ENCODE measurements at places on chromosomes 13 and 19. TPM values are rescaled to one million over a fixed set of nuclear protein-coding genes. Genes with fewer than 3 reads are reported as not detected.
A peak's percentile ranks its signal among the peaks of the same experiment; 100 is the strongest.

DNA sequence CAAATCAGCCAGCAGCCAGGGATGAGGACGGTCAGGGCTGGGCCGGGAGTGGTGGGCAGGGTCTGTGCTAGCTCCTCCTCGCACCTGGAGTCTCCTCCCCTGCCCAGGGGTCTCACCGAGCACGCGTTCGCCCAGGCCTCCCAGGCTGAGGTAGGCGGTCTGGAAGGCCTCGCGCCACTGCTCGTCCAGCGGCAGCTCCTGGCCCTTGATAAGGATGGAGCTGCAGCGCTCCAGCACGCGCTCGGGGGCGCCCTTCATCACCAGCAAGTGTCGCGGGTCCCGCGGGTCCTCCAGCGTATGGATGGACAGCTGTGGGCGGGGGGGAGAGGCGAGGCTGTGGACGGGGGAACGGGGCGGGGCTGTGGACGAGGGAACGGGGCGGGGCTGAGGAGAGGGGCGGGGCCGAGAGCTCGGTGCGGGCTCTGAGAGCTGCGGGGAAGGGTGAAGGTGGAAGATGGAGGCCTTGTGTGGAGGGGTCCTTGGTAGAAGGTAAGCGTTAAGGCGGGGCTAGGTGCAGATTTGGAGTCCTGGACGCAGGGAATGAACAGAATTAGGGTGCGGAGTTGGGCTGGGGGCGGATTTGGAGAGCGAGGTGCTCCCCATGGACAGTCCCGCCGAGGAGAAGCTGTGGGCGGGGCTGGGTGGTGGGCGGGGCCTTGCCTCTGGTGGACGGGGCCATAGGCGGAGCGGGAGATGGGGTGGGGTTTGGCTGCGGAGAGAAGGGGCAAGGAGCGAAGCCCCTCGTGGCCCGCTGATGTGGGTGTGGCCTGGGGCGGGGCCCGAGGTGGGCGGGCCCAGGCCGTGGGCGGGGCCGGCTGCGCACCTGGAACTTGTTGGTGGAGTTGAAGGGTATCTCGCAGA, 5.7 kb downstream of the ATP4A start:
- DNase-seq, result peak; percentile 95

- no peak for DNase-seq
Measured at GRCh38 chr13:106528718-106529414, 6.6 kb downstream of the EFNB2 start.

- DNase-seq, result no peak
Measured at GRCh38 chr13:65470781-65471180, 1759.4 kb downstream of the PCDH9 start.

GRCh38 chr13:31204592-31204991, 4.8 kb downstream of the B3GLCT start:
- no peak for DNase-seq

DNA sequence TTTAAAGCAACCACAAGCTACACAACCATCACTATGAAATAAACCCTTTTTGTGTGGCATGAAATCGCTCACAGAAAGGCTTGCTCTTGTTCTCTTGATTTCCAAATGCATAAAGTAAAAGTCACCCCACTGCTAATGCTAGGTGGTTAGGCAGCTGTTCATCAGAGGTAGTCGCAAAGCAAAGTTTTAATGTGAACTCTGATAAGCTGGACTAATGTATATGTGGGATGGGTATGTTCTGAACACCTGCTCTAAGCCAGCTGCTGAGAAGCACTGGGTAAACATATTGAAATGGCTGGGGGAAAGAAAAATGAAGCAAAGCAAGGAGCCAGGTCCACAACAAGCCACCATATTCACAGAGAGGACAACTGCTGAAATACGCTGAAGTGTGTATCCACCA, 142.3 kb downstream of the KLF12 start:
- no peak for DNase-seq

- peak; percentile 51 for DNase-seq
Measured at GRCh38 chr19:5534787-5535586, 32.8 kb downstream of the TINCR start.

DNA sequence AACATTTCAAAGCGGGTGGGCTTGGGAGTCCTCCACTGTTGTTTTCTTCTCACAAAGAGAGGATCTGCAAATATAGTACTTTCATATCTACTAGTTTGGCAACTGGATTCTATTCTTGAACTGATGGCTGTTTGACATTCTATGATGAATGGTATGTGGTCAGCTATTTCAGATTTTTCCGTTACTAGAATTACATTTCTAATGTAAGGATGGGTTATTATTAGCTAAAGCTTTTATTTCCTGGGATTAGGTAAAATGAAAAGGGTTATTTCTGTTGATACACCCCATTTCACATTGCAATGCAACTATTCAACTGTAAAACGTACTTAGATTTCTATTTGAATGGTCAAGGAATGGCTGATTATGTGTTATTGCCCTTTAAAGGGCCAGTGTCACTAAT, 629.7 kb downstream of the DACH1 start:
- no peak for DNase-seq

DNA sequence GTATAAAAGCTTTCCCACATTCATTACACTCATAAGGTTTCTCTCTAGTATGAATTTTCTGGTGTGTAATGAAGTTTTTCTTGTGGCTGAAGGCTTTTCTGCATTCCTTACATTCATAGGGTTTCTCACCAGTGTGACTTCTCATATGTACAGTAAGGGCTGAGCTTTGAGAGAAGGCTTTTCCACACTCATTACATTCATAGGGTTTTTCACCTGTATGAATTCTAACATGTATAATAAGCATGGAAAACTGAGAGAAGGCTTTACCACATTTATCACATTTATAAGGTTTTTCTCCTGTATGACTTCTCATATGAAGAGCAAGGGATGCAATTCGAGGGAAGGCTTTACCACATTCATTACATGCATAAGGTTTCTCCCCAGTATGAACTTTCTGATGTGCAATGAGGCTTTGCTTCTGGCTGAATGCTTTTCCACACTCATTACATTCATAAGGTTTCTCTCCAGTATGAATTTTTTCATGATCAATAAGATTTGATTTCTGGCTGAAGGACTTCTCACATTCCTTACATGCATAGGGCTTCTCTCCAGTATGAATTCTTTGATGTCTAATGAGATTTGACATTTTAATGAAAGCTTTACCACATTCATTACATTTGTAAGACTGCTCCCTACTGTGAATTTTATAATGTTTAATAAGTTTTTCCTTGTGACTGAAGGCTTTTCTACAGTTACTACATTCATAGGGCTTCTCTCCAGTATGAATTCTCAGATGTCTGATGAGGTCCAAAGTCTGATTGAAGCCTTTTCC, 42.6 kb downstream of the ZNF527 start:
- no peak for DNase-seq

- DNase-seq, result peak; percentile 23
Measured at GRCh38 chr13:53189162-53189561, 160.5 kb downstream of the OLFM4 start.

DNA sequence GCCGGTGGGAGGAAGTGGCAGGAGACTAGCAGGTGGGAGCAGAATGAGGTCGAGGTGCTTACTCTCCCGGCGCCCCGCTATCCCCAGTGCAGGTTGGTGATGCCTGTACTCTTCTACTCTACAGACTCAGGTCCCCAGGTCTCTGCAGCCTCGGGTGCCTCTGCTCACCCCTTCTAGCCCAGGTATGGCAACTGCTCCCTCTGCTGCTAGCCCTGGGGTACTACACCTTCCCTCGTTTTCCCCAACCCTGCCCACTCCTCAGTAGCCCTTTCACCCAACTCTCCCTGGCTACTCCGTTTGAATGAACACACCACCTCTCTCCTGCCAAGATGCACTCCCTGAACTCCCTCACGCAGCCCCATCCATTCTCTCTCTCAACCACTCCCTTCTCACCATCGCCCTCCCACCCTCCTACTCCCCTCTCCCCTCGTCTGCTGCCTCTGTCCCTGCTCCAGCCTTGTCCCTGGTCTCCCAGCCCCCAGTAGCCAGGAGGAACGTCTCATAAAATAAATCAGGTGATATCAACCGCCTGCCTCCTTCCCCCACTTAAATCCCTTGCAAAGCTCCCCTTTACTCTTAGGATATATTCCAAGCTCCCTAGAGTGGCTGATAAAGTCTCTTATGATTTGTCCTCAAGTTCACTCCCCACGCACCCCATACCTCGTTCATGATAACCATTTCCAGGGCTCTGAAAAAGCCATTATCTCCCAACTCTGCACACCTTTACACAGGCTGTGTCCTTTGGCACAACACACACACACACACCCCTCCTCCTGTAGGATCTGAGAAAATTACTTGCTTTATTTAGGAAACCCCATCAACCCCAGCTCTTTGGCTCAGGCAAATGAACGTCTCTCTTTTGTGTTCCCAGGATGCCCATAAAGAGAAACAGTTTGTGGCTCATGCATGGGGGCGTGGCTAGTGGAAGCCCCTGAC, 8.2 kb upstream of the MEIS3 start:
- DNase-seq, result peak; percentile 92

- no peak for DNase-seq
Measured at GRCh38 chr13:72097568-72097967, 230.6 kb upstream of the DACH1 start.

DNA sequence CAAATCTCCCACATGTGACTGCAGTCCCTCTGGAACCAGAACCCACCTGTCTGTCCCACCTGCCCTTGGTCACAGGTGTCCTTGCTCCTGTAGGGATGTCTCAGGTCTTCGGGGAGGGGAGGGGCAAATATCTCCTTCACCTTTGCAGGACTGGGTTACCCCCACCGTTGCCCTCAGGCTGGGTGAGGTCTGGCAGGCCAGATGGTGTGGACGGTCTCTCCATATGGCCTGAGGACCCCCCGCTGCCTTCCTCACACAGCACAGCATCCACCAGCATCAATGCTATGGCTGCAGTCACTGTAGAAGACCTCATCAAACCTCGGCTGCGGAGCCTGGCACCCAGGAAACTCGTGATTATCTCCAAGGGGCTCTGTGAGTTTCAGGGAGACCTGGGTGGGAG, 10.0 kb downstream of the SLC5A5 start:
- DNase-seq, result no peak

GRCh38 chr19:47499371-47499770, 15.4 kb upstream of the KPTN start:
- DNase-seq, result no peak

- no peak for DNase-seq
Measured at GRCh38 chr19:23526302-23526701, 131.0 kb upstream of the ZNF91 start.

DNA sequence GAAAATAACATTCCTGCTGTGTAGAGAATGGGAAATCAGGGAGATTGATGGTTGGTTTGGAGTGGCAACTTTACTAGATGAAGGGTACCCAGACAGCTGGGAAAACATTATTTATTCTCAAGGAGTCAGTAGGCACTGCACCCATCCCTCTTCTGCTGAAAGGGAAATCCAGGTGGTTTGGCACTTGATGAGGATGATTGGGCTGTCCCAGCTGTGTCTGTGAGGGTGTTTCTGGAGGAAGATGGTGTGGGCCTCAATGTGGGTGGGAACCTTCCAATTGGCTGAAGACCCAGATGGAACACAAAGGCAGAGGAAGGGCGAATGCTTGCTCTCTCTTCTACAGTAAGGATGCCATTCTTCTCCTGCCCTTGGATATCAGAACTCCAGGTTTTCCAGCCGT, 10.4 kb upstream of the SACS start:
- DNase-seq, result no peak

DNA sequence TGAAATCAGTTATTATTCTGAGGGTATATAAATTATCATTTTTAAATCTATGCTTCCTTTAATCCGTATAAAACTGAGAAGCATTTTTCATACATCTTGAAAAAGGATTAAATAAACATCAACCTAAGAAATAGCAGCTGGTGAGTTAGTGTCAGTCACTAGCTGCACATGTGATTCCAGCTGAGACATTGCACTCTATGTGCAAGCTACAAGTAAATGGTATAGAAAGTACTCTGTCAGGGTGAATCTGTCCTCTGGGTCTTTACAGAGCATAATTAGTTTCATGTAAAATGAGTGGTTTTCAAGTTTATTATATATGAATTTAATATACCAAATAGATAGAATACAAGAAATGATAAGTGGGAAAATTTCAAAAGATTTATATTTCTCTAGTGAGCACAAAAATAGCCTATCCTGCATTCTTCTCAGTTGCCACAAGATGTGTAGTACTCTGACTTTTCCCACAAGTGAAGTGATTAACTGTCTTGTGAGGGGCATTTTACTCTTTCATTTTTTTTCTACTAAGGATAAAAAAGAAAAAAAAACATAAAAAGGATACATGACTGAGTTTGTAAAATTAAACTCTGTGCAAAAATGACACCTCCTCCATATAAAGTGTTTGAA, 1372.1 kb downstream of the PCDH9 start:
- no peak for DNase-seq

DNA sequence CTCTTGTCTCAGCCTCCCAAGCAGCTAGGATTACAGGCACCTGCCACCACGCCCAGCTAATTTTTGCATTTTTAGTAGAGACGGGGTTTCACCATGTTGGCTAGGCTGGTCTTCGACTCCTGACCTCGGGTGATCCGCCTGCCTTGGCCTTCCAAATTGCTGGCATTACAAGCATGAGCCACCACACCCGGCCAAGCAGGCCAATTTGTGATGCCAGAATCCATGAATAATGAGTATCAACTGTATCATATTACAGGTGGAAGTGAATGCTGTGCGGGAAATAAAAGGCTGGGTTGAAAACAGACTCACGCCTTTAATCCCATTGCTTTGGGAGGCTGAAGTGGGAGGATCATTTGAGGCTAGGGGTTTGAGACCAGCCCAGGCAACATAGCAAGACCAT, 3.6 kb upstream of the NFILZ start:
- DNase-seq, result no peak

DNA sequence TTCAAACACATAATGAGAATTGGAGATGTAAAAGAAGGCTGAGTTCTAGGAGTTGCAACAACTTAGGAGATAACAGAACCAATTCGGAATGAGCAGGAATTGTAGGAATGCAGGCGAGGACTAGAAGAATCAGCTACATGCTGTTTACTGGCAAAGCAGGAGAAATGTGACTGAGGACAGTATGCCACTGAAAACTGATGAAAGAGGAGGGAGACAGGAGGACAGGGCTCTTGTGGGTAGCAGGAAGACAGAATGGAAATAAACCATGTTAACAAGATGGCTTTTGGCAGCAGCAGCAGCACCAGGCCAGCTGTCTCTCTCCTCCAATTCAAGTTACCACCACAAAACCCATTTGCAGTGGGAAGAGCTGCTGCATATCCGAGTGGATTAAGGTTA, 91.0 kb upstream of the SLC15A1 start:
- no peak for DNase-seq

GRCh38 chr13:39038569-39039030, 344 bp downstream of the NHLRC3 start:
- no peak for DNase-seq

GRCh38 chr13:43297967-43298678, 274.7 kb downstream of the DNAJC15 start:
- no peak for DNase-seq

GRCh38 chr13:41032691-41033376, 13.7 kb upstream of the ELF1 start:
- no peak for DNase-seq

GRCh38 chr19:2588081-2588777, 112.3 kb downstream of the GADD45B start:
- peak; percentile 24 for DNase-seq

Gene AXL
- 9.0 TPM for polyA plus RNA-seq

Gene EBPL
- 245 TPM for polyA plus RNA-seq

Gene OR7A5
- polyA plus RNA-seq, result not detected

Gene PRDX2
- 346 TPM for polyA plus RNA-seq

Gene PEX11G
- polyA plus RNA-seq, result 3.1 TPM

Gene CACTIN
- 16.9 TPM for polyA plus RNA-seq

Gene WDR88
- polyA plus RNA-seq, result not detected

Gene PSPN
- polyA plus RNA-seq, result 0.82 TPM

Gene SIGLECL1
- polyA plus RNA-seq, result not detected

Gene S1PR5
- polyA plus RNA-seq, result 4.6 TPM
